KG1 (cell line): ENCODE measurements at places on chromosomes 1 and 21.

GRCh38 chr1:117077267-117077666, 17.1 kb downstream of the TTF2 start:
- no peak for DNase-seq

DNA sequence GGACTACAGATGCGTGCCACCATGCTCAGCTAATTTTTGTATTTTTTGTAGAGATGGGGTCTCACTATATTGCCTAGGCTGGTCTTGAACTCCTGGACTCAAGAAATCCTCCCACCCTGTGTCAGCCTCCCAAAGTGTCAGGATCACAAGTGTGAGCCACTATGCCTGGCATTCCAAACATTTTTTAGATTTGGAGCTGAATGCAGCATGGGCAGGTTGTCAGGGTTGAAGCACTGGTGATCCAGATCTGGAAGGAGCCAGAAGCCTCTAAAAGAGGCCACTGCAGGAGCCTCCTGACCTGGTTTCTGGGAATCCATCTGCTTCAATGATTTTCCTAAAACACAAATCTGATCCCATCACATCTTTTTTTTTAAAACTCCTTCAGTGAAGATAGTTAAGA, 1.8 kb upstream of the CTPS1 start:
- DNase-seq: no peak

DNA sequence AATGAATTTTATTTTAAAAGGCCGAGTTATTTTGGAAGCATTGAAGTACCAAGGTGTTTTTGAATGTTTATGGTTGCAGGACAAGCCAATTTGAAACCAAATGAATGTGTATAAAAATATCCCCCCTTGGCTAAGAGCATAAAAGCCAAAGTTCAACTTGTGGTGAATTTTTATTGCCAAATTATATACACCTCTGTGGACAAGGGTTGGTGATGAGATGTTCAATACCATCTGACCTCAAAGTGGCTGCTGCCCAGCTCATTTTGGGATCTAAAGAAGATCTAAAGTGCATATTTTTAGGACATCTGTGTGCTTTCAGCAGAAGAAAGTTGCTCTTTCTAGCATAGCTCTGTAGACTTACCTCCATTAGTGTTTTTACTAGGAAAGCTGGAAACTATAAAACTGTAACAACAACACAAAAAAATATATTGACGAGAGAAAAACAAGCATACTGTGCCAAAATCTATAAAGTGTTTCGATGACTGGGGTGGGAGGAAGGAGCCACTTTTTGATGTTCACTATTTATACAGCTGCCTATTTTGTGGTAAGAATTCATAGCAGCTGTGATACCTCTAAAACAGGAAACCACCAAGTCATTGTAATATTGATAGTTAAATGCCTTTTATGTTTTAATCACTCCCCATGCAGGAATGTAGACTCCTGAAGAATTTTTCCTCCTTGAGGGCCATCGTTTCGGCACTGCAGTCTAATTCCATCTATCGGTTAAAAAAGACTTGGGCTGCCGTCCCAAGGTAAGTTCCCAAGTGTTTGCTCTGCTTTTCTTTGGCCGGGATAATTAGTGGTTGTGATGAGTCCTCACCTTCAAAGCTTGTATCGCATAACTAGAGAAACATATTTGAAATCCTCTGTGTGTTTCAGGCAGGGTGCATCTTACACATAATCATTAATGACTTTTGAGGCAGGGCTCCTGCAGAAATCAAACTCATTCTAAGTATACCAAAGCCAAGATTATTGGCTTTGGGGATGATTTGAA, 83.2 kb downstream of the RGL1 start:
- no peak for DNase-seq

- DNase-seq: no peak
Measured at GRCh38 chr1:21936366-21937031, 611 bp downstream of the HSPG2 start.

DNA sequence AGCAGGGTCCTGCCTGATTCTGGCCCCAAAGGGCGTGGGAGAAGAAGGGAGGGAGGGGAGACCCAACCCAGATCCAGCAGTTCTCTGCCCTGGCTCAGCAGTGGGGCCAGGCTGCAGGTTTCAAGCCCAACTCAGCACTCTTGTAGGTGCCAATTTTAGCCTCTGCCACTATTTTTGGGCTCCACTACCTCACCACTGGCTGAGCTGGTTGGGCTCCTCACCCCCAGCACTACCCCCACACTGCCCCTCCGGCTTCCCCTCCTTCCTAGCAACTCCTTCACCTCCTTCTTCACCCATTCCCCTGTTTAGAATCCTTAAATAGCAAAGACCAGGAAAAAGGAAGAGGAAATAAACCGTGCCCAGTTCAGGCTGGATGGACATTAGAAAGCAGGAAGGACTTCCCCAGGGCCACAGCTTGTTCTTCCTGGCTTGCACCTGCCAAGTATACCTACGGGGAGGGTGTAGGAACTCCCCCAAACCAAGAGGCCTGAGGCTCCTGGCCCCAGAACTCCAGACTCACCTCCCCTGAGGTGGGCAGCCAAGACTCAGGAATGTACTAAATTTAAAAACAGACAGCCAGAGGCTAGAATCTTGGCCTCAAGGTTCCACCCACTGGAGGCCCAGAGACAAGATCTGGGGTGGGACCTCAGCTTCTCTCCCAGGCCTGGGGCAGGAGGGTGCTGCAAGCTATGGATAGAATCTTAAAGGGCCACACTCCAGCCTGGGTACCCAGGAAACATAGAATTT, 1.4 kb upstream of the ARHGEF2 start:
- no peak for DNase-seq

DNA sequence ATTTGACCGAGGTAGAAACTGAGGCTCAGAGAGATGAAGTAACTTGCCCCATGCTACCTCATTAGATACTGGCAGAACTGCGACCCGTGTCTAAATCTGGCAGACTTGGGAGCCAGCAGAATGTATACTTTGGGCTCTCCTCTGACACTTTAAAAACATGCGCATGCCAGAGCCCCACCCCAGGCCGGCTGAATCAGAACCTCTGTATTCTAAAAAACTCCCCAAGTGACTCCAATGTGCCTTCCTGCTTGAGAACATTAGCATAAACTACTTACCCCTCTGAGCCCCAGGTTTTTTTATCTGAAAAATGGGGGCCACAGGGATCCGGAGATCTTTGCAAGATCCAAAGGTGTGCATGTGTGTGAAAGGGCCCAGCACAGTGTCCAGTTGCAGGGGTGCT, 344.7 kb upstream of the USP24 start:
- no peak for DNase-seq

- no peak for DNase-seq
Measured at GRCh38 chr1:238487931-238488330, 597.2 kb upstream of the ZP4 start.

DNA sequence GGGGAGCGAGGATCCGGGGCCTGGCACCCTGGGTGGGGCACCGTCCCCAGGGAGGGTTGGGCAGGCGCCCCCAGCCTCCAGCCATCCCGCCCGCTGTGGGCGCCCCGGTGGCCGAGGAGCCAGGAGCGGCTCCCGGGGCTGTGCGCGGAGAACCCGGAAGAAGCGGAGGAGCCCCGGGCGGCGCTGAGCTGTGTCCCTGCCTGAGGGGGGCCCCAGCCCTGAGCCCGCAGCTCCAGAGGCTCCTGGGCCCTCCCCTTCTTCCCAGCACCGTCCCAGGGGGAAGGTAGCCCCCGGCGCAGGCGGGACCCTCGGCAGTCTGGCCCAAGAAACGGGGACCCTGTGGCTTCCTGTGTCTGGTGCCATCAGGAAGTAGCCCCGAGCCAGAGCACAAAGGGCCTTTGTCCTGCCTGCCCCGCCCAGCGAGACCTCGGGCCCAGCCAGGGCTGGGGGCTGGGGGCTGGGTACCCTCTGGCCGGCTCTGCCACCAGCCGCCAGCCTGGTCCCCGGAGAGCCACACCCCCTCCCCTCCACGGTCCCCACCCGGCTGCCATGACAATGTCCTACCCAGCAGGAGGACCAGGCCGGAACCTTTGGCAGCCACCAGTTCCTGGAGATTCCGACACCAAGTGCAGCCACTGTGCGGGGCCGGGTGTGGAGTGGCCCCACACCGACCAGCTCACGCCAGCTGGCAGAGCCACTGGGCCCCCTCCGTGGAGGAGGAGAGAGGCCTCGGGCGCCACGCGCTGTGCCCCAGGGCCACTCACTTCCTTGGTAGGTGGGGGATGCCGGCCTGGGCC, 15.6 kb upstream of the TTLL10 start:
- DNase-seq: no peak

DNA sequence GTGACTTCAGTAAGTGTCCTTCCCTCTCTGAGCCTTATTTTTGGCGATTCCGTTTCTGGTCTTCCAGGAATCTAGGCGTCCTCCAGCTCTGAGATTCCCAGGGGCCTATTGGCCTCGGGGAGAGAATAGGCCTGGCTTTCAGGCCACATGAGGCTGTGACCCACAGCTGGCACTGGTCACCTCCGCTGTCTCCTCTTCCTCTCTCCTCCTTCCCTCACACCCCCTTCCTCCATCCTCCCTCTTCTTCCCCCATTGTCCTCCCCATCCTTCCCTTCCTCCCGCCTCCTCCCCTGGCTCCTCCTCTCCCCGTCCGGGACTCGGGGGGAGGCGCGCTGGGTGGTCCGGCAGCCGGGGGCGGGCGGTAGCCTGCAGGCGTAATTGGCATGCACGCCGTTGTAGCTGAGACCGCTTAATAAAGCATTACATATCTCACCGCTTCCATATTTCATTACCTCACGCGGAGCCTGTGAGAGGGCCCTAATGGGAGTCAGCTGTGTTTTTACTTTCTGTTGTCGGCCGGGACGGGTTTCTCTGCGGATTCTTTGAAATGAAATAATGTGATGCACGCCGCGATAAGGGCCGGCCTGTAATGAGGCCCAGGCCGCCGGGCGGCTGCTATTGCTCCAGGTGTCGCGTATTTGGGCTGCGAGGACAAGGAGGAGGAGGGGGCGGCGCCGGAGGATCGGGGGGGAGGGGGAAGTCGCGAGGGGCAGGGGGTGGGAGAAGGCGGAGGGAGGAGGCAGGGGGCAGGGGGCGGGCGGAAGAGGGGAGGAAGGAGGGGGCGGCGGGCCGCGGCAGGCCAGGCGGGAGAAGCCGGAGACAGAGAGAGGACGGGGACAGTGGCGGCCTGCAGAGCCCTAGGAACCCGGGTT, 95.3 kb downstream of the FOXD2 start:
- DNase-seq: no peak

DNA sequence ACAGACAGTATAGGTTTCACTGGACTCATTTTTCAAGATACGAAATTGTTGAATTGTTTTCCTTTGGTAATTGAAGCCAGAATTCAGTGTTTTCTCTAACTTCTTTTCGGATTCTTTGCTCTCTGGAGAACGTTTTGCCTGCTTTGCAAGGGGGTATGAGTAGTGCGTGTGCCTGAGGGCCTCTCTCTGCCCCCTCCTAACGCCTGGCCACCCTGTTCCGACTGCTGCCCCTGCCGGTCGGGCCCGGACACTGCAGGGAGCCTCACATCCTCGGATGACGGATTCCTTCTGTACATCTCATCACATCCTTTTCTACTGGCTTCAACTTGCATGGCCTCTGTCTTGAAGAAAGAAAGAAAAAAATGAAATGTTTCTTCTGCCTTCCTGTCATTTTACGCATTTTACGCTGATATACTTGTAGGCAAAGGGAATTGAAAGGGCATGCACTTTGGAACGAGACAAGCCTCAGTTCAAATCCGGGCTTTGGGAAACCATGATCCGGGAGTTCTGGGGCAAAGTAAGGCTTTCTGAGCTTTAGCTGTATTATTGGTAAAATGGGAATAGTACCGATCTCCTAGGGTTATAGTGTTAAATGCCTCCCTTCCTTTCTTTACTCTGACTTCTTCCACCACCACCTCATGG, 65.1 kb downstream of the DISC1 start:
- DNase-seq: no peak

DNA sequence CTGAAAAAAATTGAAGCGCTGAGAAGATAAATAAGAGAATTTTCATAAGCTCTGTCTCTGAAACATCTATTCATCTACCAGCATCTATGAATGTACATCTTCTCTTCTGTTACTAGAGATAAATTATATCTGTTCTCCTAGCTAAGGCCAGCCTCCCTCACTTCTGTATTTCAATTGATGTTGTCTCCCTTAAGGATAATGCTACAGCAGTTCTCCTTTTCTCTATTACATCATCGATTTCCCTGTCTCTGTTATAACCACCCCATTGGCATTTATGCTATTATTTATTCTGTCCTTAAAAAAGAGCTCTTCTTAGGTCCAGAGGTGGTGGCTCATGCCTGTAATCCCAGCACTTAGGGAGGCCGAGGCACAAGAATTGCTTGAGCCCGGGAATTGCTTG, 42.9 kb upstream of the TMCO2 start:
- no peak for DNase-seq

GRCh38 chr21:30482130-30482529, 2.0 kb upstream of the KRTAP19-1 start:
- DNase-seq: no peak

GRCh38 chr1:151213560-151213959, 15.2 kb downstream of the PIP5K1A start:
- DNase-seq: no peak

- DNase-seq: no peak
Measured at GRCh38 chr1:173212952-173213491, 5.9 kb upstream of the TNFSF4 start.

- no peak for DNase-seq
Measured at GRCh38 chr1:33624991-33625870, 152.8 kb downstream of the ZSCAN20 start.

GRCh38 chr1:160954158-160955104, at the start of gene ITLN2:
Gene ITLN2 (minus strand): TSS chr1:160954809. CDS start chr1:160954741, 68 bp downstream.
- DNase-seq: peak; percentile 23

GRCh38 chr1:24745711-24746413, 615 bp downstream of the CLIC4 start:
- peak; percentile 44 for DNase-seq

GRCh38 chr21:32186804-32187203, 92.0 kb downstream of the MIS18A start:
- no peak for DNase-seq

GRCh38 chr21:45836268-45836655, 145.3 kb upstream of the COL6A1 start:
- no peak for DNase-seq

- DNase-seq: no peak
Measured at GRCh38 chr1:233459968-233460367, 132.4 kb downstream of the MAP3K21 start.

GRCh38 chr1:247562198-247562597, 13.3 kb downstream of the GCSAML start:
- DNase-seq: no peak

GRCh38 chr1:118977600-118977999, 10.5 kb downstream of the TBX15 start:
- DNase-seq: no peak

- no peak for DNase-seq
Measured at GRCh38 chr1:232127190-232127589, 500.6 kb downstream of the DISC1 start.

DNA sequence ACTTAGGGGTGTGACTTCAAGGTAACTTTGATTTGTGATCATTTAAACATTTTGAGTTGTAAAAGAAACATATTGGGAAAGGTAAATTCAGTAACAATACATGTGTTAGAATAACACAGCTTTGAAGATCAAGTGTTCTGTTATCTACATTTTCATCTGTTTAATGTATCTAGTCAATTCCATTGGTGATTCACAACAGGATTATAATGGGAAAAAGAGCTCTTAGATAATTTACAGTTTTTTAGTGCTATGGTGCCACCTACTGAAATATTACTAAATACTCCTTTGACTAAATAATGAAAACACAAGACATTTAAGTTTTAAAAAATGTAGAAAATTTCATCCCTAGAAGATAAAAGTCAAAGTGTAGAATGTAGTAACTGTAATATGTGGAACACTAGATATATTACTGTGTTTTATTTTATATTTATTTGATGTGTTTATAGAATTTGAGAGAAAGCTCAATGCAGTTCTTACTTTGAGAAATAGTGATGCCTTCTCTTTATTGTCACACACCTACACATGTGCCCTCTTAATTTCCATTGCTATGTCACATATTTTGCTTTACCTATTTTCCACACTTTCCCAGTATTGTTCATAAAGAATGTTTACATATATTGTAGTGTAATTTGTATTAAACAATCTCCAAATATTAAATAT, 47.4 kb downstream of the PTPRC start:
- no peak for DNase-seq
